ENCODE measurements at places on chromosomes 4 and X.

GRCh38 chr4:173991316-173991715, 292.2 kb downstream of the FBXO8 start:
- DNase-seq: no peak

DNA sequence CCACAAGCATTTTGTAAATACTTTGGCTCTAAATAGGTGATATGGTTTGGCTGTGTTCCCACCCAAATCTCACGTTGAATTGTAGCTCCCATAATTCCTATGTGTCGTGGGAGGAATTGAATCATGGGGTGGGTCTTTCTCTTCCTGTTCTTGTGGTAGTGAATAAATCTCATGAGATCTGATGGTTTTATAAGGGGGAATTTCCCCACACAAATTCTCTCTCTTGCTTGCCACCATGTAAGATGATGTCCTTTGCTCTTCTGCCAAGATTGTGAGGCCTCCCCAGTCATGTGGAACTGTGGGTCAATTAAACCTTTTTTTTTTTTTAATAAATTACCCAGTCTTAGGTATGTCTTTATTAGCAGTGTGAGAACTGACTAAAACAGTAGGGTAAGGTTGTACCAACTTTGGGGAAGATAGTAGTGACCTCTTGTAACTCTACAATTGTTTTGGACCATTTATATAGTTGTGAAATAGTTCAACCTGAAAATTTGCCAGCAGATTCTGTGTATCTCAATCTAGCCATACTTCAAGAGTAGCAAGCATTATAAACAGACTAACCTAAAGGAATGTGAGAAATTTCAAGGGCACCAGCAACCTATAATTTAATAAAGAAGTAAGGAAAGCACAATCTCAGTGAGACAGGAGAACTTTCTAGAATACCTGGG, 727.8 kb downstream of the GRID2 start:
- no peak for DNase-seq

- no peak for DNase-seq
Observed at GRCh38 chr4:48343551-48343950, 2.2 kb downstream of the SLAIN2 start.

DNA sequence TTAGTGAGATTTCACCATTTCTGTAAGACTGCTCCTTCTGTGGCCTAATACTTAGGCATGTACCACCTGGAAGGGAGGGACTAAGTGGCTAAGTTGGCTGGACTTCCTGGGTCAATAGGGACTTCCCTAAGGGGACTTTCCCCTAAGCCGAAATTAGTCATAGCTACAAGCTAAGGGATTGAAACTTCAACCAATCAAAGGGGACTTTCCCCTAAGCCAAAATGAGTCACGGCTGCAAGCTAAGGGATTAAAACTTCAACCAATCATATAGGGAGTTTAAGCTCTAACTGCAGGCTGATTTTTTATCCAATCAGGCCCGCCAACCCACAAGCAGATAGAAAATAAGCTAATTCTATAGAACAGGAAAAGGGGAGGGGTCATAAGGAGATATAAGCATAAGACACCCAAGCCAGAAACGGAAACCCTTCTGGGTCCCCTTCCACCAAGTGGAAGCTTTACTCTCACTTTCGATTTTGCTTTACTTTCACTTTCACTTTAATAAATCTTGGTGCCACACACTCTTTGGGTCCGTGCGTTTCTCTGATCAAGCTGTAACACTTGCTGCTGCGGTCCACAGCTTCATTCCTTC, 382.8 kb downstream of the KLHL4 start:
- no peak for DNase-seq

GRCh38 chrX:24184018-24184417, 34.5 kb downstream of the ZFX start:
- DNase-seq: no peak

DNA sequence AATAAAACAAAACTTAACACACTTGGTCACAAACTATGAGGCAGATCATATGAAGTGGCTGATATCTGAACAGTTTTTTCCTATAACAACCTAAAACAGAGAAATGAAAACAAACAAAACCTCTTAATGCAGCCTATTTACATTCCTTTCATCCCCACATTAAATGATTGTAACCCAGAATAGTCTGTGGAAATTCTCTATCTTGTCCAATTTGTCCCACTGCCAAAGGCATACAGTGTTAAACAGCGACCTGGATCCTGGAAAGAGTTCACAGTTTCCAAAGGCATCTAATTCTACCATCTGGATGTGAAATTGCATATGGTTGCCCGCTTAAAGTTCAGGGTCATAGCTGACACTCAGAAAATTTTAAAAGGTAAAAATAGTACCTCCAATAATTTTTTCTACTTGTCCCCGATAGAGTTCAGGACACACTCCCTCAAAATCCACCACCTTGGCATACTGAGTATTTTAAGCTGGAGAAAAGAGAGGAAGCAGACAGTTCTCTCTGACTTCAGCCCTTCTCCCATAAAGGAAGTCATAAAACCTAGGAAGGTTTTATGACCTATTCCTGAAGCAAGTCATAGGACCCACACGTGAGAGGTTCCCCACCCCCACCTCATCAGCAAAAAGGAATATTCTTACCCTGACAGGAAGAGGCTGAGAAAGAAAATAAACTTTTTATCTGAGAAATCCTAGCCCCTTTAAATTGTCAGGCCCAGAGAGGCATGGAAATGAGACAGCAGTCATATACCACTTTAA, 270.2 kb downstream of the PAPSS1 start:
- DNase-seq: no peak

DNA sequence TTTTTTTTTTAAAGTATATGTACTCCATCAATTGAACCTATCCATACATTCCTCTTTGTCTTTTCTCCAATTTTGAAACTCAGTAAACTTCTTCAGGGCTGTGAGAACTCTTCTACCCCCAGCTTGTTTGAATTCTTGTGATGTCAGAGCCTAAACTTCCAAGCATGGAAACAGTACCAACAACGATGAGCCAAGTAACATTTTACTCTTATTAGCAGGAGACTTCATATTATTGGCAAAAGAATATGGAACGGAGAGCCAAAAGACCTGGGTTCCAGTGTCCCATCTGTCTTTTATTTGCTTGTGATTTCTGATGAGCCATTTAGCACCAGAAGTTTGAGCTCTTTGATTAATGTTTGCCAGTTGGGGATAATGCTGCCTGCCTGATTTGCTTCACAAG, 5.3 kb downstream of the DIAPH2 start:
- no peak for DNase-seq

DNA sequence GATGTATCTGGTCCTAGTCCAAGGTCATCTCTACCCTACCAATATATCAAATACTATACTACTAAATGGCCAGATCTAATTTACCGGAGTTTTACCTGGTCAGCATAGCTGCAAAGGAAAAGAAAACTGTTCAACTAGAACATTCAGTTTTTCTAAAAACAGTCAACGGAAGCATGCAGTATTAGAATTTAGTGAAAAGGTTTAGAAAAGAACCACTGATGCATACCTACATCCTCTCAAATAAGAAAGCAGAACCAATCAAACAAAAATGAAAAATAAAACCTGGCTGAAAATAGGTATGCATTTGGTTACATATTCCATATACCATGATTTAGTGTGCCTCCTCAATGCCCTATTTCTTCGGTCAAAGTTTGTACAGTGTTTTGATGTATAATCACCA, 140.0 kb downstream of the CHM start:
- DNase-seq: no peak

DNA sequence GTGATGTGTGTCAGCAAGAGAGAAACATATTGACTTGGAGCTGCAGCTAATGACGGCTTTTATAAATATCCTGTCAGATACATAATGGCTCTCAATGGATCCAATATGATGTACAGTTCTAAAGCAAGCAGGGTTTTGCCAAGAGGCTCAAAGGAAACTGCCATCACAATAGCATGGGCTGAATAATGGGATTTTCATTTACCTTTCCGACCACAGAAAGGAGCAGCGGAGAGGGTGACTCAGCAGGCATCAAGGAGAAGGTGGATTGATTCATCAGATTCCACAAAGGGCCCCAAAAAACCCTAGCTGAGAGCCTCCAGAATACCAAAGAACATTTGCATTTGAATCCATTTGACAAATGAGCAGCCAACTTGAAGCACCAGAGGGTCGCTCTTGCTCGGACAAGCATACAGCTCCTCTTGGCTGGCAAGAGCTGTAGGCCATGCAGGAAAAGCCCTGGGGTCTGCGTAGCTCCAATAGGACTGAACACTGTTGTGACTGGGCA, 355.7 kb upstream of the NOCT start:
- no peak for DNase-seq

All from bone marrow (tissue), 2 donors.